ENCODE measurements at places on chromosomes 4 and X.

DNA sequence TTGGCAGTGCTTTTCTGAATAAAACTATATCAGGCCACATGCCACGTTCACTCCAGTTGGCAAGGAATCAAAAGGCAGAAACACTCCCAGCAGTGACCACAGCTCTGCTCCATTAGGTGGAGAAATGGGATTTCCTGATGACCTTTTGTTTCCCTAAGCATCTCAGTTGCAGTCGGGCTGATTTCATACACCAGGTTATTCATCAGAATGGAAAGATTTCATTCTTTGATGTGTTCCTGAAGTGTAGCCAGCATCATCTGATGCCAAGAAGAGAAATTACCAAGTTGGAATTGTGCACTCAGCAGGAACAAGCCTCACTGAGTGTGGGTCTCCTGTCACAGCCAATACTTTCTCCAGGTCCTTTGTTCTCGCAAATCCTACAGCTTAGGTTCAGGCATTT lies 193.7 kb downstream of the SPATA18 start:
- H3K4me1 ChIP-seq, result no peaks in the 10 kb centered on the region
- H3K36me3 ChIP-seq, result no peaks in the 10 kb centered on the region
- H3K27me3 ChIP-seq, result no peaks in the 10 kb centered on the region
- H3K27ac ChIP-seq, result no peak overlapping the region
- no peak for DNase-seq

DNA sequence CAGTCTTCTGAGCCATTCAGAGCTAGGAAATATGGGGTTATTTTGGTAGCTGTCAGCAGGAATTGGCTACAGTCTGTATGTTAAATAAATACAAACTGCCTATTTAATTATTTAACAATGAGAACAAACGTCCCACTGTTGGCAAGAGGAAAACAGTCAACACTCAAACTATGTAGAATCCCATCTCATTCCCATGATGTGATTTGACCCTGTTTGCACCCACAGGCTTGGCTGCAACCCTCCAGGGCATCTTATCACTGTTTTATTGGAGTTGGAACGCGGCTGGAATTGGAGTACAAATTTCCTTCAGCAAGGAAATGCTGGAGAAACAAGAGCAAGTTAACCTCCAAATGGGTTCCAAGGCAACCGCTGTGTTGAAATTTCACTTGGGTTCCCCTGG lies 124.0 kb downstream of the KIT start:
- no peaks in the 10 kb centered on the region for H3K4me1 ChIP-seq
- H3K36me3 ChIP-seq, result no peaks in the 10 kb centered on the region
- H3K4me3 ChIP-seq, result no peak overlapping the region
- no peaks in the 10 kb centered on the region for H3K27me3 ChIP-seq

GRCh38 chr4:3315566-3315965 lies 22.7 kb downstream of the RGS12 start:
- no peak overlapping the region for H3K27ac ChIP-seq
- no peak for DNase-seq
- H3K4me3 ChIP-seq, result no peak overlapping the region
- H3K27me3 ChIP-seq, result no peaks in the 10 kb centered on the region
- H3K36me3 ChIP-seq, result peaks cover 27% of the 10 kb centered on the region

- no peak overlapping the region for H3K4me3 ChIP-seq
- no peak for DNase-seq
- no peaks in the 10 kb centered on the region for H3K36me3 ChIP-seq
- no peak overlapping the region for H3K27ac ChIP-seq
- no peaks in the 10 kb centered on the region for H3K4me1 ChIP-seq
Observed at GRCh38 chr4:101528526-101528925, 181.2 kb upstream of the PPP3CA start.
